ENCODE measurements at places on chromosomes 1 and 21. TPM values are rescaled to one million over a fixed set of nuclear protein-coding genes. Genes with fewer than 3 reads are reported as not detected.

The NTMT2 gene
- polyA plus RNA-seq = not detected

The KRTAP19-3 gene
- not detected for polyA plus RNA-seq

The KCNQ4 gene
- 0.88 TPM for polyA plus RNA-seq

The ARTN gene
- 0.90 TPM for polyA plus RNA-seq

The TNFRSF9 gene
- 0.22 TPM for polyA plus RNA-seq

The LORICRIN gene
- polyA plus RNA-seq = not detected

The CYP4A22 gene
- polyA plus RNA-seq = 0.10 TPM

The CD101 gene
- polyA plus RNA-seq = 1.3 TPM

The KANK4 gene
- 1.9 TPM for polyA plus RNA-seq

The DAB1 gene
- polyA plus RNA-seq = 0.11 TPM

The KRTAP11-1 gene
- not detected for polyA plus RNA-seq

The ATP5PF gene
- polyA plus RNA-seq = 435 TPM

The SPRTN gene
- 1.5 TPM for polyA plus RNA-seq

The INKA2 gene
- 6.3 TPM for polyA plus RNA-seq

The RHOU gene
- polyA plus RNA-seq = 68.2 TPM

The IL20 gene
- 0.67 TPM for polyA plus RNA-seq

The SPOCD1 gene
- polyA plus RNA-seq = 1.0 TPM

The GNG12 gene
- 66.0 TPM for polyA plus RNA-seq

The GABRD gene
- polyA plus RNA-seq = 0.30 TPM

The RCSD1 gene
- 2.2 TPM for polyA plus RNA-seq

The CTPS1 gene
- 4.1 TPM for polyA plus RNA-seq

The GPN2 gene
- polyA plus RNA-seq = 6.5 TPM

The KLF17 gene
- not detected for polyA plus RNA-seq

The KRTAP12-2 gene
- 0.79 TPM for polyA plus RNA-seq

The E2F2 gene
- polyA plus RNA-seq = 0.16 TPM

The FCRL6 gene
- polyA plus RNA-seq = 0.08 TPM

The FCRL4 gene
- polyA plus RNA-seq = not detected

The NHLH1 gene
- polyA plus RNA-seq = 0.21 TPM

The BLACAT1 gene
- not detected for polyA plus RNA-seq

The LDLRAD1 gene
- polyA plus RNA-seq = not detected

The MIXL1 gene
- polyA plus RNA-seq = not detected

The TMEM200B gene
- 7.1 TPM for polyA plus RNA-seq

The MARK1 gene
- 0.67 TPM for polyA plus RNA-seq

The ADORA3 gene
- polyA plus RNA-seq = 5.5 TPM

The NCSTN gene
- 45.5 TPM for polyA plus RNA-seq

The DYNLT5 gene
- 0.67 TPM for polyA plus RNA-seq

The MCOLN2 gene
- not detected for polyA plus RNA-seq

The LRRC71 gene
- 1.6 TPM for polyA plus RNA-seq

The PRKACB gene
- polyA plus RNA-seq = 5.0 TPM

The ATF6 gene
- polyA plus RNA-seq = 9.6 TPM

The ANXA9 gene
- polyA plus RNA-seq = 12.8 TPM

The ARHGAP29 gene
- 19.2 TPM for polyA plus RNA-seq

The SIK1 gene
- polyA plus RNA-seq = 9.7 TPM

The CFHR3 gene
- 0.15 TPM for polyA plus RNA-seq

The HCN3 gene
- 1.0 TPM for polyA plus RNA-seq

The HES3 gene
- not detected for polyA plus RNA-seq

The TMOD4 gene
- 0.16 TPM for polyA plus RNA-seq

The FAM163A gene
- 0.22 TPM for polyA plus RNA-seq

The IGSF9 gene
- polyA plus RNA-seq = 1.4 TPM

The IFNAR2 gene
- polyA plus RNA-seq = 21.2 TPM
